Stimulated activated CD4-positive, alpha-beta T cell treated with anti-CD3 and anti-CD28 coated beads, Interleukin-1b, Interleukin-23, amount 100 ng/mL, for 1 hour (primary cell): ENCODE measurements at places on chromosomes 2 and 18.

DNA sequence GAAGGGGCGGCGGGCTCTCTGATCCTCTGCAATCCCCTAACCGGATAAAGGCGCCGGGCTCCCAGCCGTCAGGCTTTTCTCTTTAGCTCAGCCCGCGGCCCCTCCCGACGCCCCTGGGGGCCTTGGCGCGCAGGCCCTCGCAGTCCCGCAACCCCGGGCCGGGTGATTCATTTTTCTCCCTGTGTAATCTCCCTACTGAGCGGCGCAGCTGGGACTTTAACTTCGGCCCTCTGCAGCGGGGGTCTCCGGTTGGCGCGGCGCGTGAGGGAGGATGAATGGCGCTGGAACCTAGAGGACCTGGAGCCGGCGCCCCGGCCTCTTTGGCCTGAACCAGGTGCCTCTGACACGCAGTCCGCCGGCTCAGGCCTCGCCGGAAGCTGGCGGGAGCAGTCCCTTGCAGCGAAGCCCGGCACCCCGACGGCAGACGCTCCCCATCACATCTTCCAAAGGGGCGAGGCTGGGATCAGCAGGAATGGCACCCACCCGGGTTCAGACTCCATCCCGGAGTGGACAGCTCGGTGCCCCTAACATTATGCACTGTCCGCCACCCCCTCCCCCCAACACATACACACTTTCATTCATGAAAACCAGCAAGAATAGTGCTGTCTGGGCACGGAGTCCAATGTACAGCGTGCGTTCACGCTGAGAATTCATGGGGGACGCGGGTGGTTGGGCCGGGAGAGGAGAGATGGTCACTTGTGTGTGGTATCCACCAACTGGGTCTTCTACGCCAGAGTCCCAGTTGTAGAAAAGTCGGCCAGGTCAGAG, 1.2 kb downstream of the CNGA3 start:
- no peak for DNase-seq

DNA sequence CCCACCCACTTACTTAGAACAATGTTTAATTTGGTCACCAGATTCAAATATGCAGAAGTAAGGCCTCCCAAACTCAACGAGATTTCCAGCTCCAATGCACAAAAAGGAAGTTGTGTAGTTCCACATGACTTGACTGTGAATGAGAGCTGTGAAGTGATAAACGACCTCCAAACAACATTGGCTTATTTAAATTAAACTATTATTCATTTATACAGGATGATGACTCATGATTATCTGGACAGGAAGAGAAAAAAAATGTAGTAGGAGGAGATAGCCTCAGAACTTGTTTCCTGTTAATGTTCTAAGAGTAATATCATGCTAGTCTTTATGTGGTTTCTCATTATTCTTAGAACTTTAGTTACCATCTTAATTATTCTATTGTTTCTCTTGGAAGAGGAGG, 237.3 kb downstream of the C1D start:
- no peak for DNase-seq

- no peak for DNase-seq
Observed at GRCh38 chr2:229388731-229389130, 117.6 kb upstream of the PID1 start.

DNA sequence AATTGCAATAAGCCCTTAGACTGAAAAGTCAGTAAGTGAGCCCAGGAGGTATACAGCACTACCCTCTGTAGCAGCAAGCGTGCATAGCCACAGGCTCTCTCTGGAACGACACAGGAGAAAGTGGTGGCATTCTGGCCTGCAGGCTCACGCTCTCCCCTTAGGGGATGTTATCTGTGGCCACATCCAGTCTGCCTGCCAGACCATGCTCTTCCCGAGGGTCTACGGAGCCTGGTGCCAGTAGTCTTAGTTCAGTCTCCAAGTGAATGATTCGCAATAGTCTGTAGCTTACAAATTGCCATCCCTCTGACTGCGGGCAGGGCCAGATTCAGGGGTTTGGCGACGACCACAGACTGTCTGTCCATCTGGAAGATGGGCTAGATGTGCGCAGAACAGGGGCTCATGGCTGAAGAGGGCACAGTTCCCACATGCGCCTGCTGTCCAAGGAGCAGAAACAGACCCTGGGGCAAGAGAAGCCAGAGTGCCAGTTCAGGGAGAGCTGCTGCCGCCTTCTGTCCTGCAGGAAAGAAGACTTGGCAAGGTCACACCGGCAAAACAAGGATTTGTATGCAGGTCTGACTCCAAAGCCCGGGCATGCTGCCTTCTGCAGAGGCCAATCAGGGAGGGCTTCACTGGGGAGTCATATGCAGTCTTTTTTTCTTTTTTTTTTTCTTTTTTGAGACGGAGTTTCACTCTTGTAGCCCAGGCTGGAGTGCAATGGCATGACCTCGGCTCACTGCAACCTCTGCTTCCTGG, 3.5 kb upstream of the KLF11 start:
- no peak for DNase-seq
